ENCODE measurements at places on chromosomes 12 and 14. TPM values are rescaled to one million over a fixed set of nuclear protein-coding genes. Genes with fewer than 3 reads are reported as not detected.

GRCh38 chr14:39218171-39218769, 15.4 kb upstream of the MIA2 start:
- no peak for DNase-seq

DNA sequence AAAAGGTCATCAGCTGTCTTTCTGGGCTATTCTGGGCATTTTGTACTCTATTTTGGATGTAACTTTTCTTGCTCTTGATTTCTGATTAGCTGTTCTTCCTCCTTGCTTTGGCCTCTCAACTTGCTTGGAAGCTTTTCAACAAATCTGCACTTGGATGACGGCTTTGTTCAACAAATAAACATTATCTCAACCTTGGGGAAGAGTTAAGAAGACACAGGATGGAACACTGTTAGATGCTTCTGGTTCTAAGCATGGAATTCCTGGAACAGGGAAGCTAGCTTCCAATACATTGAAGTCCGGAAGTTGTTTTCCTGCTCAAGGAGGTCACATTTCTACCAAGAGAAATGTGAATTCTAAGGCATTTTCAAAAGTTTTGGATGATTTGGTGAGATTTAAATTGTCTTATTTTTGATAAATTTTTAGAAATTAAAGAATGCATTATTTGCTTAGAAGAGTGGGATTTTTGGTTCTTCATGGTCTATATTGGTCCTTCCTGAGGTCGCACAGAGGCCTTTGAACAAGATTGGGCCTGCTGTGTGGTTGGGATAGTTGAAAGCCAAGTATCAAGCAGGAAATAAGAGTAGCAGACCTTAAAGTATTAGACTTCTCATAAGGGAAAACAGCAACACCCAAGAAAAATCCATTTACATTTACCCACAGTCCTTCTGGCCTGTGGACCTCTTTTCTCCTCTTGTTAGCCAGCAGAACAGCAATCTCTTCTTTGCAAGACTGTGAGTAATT, 59.2 kb downstream of the PPFIBP1 start:
- DNase-seq, result no peak

DNA sequence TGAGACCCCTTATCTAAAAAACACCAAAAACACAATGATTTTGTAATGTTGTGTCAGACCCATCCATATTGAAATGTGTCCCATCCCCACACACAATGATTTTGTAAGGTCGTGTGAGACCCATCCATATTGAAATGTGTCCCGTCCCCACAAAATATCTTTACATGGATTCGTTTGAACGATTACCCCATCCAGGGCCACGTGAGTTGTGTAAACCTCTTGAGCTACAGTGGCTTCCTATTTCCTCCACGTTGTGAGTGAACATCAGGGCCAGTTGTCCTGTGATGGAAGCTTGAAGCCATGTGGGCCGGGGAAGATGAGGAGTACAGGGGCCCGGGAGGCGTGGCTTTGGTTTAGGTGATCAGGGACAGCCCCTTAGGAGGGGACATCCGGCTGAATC, 27.0 kb upstream of the ULK1 start:
- no peak for DNase-seq

- DNase-seq, result no peak
Observed at GRCh38 chr12:66571361-66571915, 107.4 kb downstream of the GRIP1 start.

DNA sequence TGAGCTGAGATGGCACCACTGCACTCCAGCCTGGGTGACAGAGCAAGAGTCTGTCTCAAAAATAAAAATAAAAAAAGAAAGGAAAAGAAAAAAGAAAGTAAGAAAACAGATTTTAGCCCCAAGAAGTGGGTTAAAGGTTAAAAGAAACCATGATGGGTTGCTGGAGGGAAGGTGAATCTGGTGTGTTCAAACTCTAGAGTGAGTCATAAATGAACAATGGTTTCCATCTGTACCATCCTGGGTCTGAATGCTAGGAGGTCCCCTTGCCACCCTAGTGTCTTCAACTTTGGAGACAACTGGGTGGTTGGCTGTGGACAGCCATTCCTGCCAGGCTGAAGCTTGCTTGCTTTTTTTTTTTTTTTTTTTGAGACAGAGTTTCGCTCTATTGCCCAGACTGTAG, 1.6 kb upstream of the RPS26 start:
- no peak for DNase-seq

DNA sequence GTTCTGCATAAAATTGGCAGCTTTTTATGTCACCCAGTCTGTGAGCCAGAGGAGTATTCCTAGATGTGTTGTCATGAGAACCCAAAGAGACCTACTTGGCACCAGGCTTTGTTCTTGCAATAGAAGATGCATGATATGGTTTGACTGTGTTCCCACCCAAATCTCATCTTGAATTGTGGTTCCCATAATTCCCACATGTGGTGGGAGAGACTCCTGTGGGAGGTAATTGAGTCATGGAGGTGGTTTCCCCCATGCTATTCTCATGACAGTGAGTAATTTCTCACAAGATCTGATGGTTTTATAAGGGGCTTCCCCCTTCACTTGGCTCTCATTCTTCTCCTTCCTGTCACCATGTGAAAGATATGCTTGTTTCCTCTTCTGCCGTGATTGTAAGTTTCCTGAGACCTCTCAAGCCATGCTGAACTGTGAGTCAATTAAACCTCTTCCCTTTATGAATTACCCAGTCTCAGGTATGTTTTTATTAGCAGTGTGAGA, 572.0 kb upstream of the ATP2B1 start:
- DNase-seq, result no peak

EXOC3L4 gene
- total RNA-seq, result not detected

GRCh38 chr12:118494776-118495175, 118.4 kb downstream of the SUDS3 start:
- DNase-seq, result no peak

DNA sequence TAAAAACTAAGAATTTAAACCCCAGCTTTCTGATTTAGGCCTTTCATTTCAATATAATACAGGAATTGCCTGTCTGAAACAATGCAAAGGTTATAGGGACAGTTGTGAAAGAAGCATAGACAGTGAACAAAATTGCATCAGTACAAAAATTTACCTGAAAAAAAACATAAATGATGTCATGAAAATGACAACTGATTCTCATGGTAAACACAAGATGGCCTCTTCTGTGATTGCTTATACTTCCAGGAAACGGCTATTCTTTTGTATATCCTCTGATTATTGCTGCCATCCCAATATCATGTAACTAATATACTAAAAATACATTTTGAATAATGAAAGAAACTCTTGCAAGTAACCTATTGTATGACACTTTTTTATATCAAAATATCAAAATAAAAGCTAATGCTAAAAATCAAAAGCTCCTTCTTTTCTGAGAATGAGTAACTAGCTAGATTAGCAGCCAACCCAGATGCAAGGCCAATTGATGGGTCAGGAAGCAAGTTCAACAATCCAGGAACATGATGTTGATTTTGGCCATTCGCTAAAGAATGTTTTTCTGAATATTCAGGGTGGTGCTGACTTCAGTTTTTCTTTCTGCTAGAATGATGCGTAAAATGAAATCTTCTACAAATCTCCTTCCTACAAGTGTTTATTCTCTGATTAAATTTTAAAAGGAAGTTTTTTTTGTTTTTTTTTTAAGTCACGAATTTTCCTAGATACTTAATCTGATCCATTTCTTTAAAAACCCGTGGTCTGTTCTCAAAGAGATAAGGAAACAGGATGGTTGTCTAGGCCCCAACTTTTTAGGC, 83.6 kb downstream of the ALX1 start:
- no peak for DNase-seq

DNA sequence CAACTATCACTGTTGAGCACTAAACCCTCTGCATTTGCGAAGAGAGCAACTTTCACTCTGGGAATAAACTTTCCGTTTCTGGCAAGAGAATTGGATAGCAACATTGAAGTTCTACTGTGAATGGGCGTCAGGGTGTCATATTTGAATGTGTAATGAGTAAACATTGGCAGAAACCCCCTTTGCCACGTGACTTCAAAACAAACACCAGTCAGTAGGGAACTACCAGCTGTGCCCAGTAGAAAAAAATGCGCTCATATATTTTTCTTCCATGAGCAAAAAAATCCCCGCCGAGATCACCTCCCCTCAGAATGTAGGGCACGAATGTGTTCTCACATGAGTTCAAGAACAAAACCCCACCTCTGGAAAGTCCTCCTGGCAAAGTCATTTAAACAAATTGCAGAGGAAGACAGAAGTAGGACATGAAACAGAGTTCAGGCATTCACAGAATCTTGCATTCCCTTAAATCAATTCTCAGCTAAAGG, 80.6 kb downstream of the BTG1 start:
- DNase-seq, result peak; percentile 28

DNA sequence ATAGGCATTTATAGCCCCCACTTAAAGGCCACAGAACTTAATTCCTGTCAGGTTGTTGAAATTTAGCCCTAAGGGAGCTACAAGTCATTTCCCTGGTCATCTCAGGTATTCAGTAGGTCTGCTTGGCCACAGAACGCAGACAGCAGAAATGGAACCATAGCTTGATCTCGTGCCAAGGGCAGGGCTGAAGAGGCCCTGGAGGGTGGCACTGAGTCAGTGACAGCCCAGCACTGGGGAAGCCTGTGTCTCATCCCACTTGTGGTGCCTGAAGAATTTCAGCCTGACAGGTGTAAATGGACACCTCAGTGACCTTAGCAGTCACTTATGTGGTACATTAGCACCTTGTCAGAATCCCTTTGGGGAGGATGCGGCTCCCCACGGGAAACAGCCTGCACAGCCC, 6.6 kb downstream of the PRKAB1 start:
- DNase-seq, result no peak

COX8C gene
- total RNA-seq, result not detected

GRCh38 chr14:90617961-90618360, 198.3 kb downstream of the TTC7B start:
- no peak for DNase-seq

DNA sequence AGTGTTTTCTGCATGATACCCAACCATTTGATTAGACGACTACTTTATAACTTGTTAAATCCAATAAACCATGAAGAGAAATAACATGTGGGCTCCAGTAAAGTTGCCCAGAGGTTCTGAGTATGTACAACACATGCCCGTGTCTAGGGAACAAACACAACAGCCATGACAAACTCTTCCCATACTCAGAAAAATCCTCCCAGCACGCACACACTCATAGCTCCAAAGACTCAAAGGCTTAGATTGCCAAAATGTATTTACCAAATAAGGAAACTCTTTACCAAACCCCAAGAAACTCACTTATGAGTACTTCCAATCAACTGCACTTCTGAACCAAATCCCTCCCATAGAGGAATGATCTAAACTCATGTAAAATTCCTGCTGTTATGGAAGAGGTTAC, 17.3 kb downstream of the SART3 start:
- DNase-seq, result no peak

GRCh38 chr14:99224948-99225347, 47.0 kb downstream of the BCL11B start:
- no peak for DNase-seq

DNA sequence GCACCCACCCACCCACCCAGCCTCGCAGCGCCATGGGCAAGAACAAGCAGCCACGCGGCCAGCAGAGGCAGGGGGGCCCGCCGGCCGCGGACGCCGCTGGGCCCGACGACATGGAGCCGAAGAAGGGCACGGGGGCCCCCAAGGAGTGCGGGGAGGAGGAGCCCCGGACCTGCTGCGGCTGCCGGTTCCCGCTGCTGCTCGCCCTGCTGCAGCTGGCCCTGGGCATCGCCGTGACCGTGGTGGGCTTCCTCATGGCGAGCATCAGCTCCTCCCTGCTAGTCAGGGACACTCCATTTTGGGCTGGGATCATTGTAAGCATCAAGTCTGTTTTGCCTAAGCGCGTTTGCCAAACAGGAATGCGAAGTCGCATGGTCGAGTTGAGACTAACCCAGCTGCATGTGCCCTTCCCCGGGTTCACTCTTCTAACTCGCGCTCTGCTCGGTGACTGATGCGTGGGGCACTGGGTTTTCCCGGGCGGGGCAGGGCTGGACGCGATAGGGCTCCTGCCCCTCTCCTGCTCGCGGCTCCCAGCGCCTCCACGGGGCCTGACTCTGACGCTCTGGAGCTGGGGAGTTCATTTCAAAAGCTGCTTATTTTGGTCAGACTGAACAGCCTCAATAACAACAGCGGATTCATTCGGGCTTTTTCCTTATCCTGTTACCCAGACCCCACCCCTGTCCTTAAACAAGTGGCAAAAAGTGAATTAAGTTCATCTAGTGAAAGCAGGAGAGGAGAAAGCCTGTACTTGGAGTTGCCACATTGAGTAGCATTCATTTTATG, 458 bp downstream of the SSPN start:
- no peak for DNase-seq

TSPAN19 gene
- not detected for total RNA-seq

CMA1 gene
- not detected for total RNA-seq

DNA sequence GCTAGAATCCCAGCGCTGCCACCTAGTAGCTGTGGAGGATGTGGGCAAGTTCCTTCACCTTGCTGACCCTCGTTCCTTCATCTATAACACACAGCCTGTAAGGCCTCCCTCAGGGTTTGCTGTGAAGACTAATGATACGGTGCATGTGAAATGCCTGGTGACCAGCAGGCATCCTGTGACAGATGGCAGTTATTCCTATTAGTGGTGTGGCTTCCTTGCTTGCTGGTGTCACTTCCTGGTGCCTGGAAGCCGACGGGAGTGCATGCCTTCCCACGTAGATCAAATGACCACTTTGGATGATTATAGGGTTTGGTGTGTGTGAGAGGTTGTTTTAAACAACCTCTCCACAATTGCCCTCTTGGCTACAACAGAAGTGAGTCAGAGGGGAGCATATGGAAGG, 894.9 kb downstream of the VRK1 start:
- no peak for DNase-seq

CD4 gene
- total RNA-seq, result 154 TPM

PIANP gene
- 0.88 TPM for total RNA-seq

FAM222A gene
- 4.2 TPM for total RNA-seq
